ENCODE measurements at places on chromosomes 1 and 21. TPM values are rescaled to one million over a fixed set of nuclear protein-coding genes. Genes with fewer than 3 reads are reported as not detected.

The PODN gene
- polyA plus RNA-seq = not detected

The PKP1 gene
- not detected for polyA plus RNA-seq

The KCNK1 gene
- not detected for polyA plus RNA-seq

The GJA4 gene
- polyA plus RNA-seq = not detected

The LCE2A gene
- not detected for polyA plus RNA-seq

The S100A7 gene
- polyA plus RNA-seq = not detected

The HPCA gene
- polyA plus RNA-seq = 0.06 TPM

- no peak for DNase-seq
- H3K27me3 ChIP-seq = no peaks in the 10 kb centered on the region
- no peaks in the 10 kb centered on the region for H3K36me3 ChIP-seq
- no peaks in the 10 kb centered on the region for H3K4me1 ChIP-seq
- H3K27ac ChIP-seq = no peak overlapping the region
These were observed 43.4 kb downstream of the HSD3B1 start for GRCh38 chr1:119550381-119550780.

GRCh38 chr1:67956116-67956515, 94.3 kb downstream of the DIRAS3 start:
- no peaks in the 10 kb centered on the region for H3K27me3 ChIP-seq
- DNase-seq = no peak

GRCh38 chr1:214116258-214116657, 128.5 kb downstream of the PROX1 start:
- no peak overlapping the region for H3K27ac ChIP-seq
- no peak for DNase-seq
- H3K36me3 ChIP-seq = no peaks in the 10 kb centered on the region
- H3K4me3 ChIP-seq = no peak overlapping the region
- H3K27me3 ChIP-seq = no peaks in the 10 kb centered on the region
- H3K4me1 ChIP-seq = no peaks in the 10 kb centered on the region

DNA sequence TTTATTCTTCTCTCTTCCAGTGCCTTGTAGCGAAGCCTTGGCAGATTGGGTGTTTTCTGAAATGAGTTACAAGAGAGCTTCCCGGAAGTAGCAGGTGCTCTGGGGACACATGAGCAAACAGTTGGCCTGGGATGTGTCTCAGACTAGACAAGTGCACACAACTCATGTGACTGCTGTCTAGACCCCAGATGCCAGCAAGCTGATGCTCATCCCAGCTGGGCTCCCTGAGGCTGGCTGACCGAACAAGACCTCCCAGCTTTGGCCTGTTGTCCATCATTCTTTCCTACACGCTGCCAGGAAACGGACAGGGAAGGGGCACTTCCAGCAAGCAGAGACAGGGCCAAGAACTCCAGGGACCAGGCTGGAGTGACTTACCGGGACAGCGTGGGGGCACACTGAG, 18.7 kb upstream of the CSF1 start:
- DNase-seq = no peak
- H3K36me3 ChIP-seq = no peaks in the 10 kb centered on the region
- no peak overlapping the region for H3K27ac ChIP-seq
- peaks cover 38% of the 10 kb centered on the region for H3K4me1 ChIP-seq
- no peak overlapping the region for H3K4me3 ChIP-seq

DNA sequence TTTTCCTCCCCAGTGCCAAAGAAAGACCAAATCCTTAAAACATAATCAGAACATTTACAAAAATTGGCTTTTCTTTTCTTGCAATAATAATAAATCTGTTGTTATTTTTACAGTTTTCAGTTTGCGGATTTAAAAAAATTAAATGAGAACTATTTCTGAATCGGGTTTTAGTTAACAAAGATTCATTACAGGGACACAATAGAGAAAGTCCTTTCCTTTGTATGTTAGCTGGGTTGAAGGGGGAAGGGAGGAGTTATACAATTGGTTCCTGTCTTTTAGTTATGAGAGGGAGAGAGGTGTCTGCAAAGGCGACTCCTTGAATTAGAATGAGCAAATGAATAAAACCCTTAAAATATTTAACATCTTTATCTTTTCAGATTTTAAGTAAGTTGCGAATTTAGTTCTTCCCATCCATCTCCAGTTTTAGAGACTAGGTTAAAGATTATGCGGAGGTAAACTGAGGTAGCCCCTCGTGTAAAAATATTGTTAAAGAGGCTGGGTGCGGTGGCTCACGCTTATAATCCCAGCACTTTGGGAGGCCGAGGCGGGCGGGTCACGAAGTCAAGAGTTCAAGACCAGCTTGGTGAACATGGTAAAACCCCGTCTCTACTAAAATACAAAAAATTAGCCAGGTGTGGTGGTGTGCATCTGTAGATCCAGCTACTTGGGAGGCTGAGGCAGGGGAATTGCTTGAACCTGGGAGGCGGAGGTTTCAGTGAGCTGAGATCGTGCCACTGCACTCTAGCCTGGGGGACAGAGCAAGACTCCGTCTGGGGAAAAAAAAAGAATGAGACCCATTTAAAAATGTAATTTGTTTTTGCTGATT, 3.9 kb downstream of the SPEN start:
- H3K4me3 ChIP-seq = no peak overlapping the region
- H3K27ac ChIP-seq = peak overlapping the region; percentile 56
- no peaks in the 10 kb centered on the region for H3K27me3 ChIP-seq
- no peak for DNase-seq
- H3K4me1 ChIP-seq = peaks cover 47% of the 10 kb centered on the region

DNA sequence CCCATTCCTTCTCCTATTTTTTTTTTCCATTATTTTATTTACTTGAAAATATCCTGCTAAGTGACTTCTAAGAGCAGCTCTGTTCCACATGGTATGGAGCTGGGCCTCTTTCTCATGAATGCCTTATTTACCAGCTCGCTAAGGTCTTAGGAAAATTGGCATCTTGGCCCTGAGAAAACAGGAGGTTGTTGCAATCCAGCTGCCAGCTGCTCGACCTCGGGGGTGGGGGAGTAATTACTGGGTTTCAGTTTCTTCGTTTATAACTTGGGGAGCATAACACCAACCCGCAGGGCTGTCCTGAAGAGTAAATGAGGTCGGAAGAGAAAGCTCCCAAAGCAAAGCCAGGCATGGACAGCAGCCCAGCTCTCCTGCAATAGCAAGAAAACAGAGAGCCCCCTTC, 176.3 kb downstream of the AJAP1 start:
- H3K27me3 ChIP-seq = peaks cover 4% of the 10 kb centered on the region
- H3K4me1 ChIP-seq = no peaks in the 10 kb centered on the region
- no peaks in the 10 kb centered on the region for H3K36me3 ChIP-seq
- DNase-seq = no peak
- H3K4me3 ChIP-seq = no peak overlapping the region
- H3K27ac ChIP-seq = no peak overlapping the region

DNA sequence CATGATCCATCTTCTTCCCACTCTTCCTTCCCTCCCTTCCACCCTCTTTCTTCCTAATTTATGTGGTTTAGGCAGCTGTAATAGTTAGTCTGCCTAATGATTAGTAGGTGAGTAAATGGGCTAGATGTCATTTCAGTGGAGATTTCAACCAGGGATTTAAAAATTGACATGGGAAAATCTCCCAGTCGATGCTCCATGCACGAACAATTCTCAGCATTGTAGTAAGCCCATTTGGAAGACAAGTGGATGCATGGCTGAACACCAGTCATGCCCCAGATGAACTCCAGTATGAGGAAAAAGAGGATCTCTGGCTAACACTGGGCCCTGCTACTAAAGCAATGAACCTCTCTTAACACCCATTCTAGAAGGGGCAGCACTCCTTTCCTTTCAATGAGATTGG, 25.3 kb downstream of the CHI3L2 start:
- H3K27ac ChIP-seq = no peak overlapping the region
- H3K4me3 ChIP-seq = no peak overlapping the region
- no peaks in the 10 kb centered on the region for H3K4me1 ChIP-seq

DNA sequence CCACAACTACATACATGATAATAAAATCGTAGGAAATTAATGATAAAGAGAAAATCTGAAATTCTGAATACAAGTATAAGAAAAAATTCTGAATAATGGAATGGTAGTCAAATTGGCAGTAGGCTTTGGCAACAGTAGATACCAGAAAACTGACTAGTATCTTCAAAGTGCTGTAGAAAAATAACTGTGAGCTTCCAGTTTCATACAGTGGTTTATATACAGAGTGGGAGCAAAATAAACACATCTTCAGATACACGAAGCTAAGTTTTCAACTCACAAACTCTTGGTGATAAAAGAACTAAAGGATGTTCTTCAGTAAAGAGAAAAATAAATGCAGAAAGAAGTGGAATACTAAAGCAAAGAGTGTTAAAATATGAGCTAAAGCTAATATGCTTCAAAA, 173.4 kb downstream of the PPP1R12B start:
- no peaks in the 10 kb centered on the region for H3K4me1 ChIP-seq
- no peak overlapping the region for H3K27ac ChIP-seq
- H3K4me3 ChIP-seq = no peak overlapping the region
- no peaks in the 10 kb centered on the region for H3K27me3 ChIP-seq

- H3K27ac ChIP-seq = no peak overlapping the region
- no peaks in the 10 kb centered on the region for H3K27me3 ChIP-seq
- H3K4me1 ChIP-seq = no peaks in the 10 kb centered on the region
- DNase-seq = no peak
- no peaks in the 10 kb centered on the region for H3K36me3 ChIP-seq
- H3K4me3 ChIP-seq = no peak overlapping the region
These were observed 211.1 kb downstream of the CAMTA1 start for GRCh38 chr1:6996371-6996770.

GRCh38 chr1:159791461-159791860, 10.7 kb downstream of the DUSP23 start:
- DNase-seq = no peak
- no peaks in the 10 kb centered on the region for H3K27me3 ChIP-seq
- no peaks in the 10 kb centered on the region for H3K36me3 ChIP-seq
- H3K4me3 ChIP-seq = no peak overlapping the region
- H3K27ac ChIP-seq = no peak overlapping the region
- no peaks in the 10 kb centered on the region for H3K4me1 ChIP-seq

DNA sequence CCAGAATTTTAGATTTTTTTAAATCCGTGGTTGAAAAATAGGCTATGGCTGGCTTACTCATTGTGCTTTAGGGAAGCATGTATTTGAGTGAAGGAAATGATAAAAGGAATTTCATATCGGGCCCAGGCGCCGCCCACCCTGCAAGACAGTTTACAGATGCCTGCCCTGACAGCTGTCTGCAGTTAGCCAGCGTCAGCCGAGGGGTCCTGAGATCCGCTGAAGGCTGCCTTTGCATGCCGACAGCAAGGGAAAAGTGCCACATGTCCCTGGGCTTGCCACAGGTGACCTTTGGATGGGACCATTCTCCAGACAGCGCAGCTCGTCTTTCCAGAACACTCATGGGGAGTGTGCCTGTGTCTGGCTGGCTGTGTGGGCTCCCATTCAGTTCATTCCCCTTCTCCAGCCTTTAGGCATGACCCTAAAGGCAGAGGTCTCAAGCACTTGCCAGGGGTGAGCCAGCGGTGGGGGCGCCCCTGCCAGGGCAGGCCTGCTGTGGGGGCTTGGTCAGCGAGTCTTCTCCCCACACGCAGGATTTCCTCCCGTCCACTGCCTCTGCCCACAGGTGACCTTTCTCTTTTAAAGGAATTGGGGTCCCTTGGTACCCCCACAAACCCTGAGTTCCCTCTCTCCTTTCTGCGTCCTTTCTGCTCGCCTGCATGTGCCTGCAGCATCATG, 46.1 kb upstream of the TRAPPC10 start:
- no peaks in the 10 kb centered on the region for H3K4me1 ChIP-seq
- DNase-seq = no peak
- no peak overlapping the region for H3K4me3 ChIP-seq
- H3K27me3 ChIP-seq = no peaks in the 10 kb centered on the region
- no peaks in the 10 kb centered on the region for H3K36me3 ChIP-seq
- H3K27ac ChIP-seq = no peak overlapping the region

- H3K4me3 ChIP-seq = no peak overlapping the region
- no peaks in the 10 kb centered on the region for H3K27me3 ChIP-seq
- no peaks in the 10 kb centered on the region for H3K4me1 ChIP-seq
These were observed 658.5 kb downstream of the AJAP1 start for GRCh38 chr1:5312862-5313261.

Data from B cell (primary cell).